ENCODE measurements at places on chromosomes 5 and 9. TPM values are rescaled to one million over a fixed set of nuclear protein-coding genes. Genes with fewer than 3 reads are reported as not detected.
A peak's percentile ranks its signal among the peaks of the same experiment; 100 is the strongest.

DNA sequence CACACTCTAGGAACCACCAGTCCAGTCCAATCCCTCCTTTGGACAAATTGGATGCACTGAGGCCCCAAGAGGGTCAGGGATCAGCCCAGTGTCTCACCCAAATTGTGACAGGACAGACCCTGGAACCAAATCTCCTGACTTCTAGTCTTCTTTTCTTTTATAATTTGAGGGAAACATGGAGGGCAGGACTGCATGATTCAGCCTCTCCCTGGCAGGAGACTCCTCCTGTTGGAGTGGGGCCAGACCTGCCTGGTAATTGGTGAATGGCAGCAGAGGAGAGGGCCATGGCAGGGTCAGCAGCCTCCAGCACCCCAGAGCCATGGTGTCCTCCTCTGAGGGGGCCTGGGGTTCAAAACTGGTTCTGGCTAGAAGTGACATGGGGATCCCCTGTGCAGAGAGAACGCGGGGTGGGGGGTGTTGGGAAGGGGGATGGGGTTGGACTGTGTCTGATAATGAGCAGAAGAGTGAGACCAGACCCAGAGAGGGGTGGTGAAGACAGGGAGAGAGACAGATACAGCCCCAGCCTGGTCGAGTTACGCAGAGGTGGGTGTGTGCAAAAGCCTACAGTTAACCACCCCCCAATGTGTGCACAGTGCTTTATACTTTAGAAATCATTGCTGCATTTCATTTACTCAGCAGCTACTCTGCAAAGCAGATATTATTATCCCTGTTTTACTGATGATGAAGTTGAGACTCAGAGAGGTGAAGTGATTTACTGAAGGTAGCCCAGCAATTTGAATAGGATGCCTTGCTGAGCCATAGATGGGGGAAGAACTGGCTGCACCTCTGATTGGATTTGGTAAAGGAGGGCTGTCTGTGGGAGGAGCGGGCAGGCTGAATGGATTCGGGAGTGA lies 3.8 kb upstream of the SYNPO start:
- peak; percentile 76 for DNase-seq

DNA sequence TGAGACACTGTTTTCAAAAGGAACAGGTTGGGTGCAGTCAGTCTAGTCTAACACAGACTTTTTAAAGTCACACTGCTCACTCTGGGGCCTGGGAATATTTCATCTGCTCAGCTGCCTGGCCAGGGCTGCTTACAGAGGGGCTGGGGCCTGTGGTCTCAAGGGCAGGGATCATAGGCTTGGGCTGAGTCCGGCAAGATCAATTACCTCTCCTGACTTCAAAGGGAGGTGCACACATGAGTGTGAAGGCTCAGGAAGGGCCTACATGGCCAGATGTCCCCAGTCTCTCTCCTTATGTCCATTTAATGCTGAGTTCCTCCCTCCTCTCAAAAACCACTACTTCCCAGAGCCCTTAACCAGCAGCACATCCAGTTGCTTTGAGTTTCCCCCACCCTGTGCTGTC lies 247.2 kb downstream of the HSPA4 start:
- no peak for DNase-seq

GRCh38 chr9:120284821-120285220 lies 295.1 kb downstream of the CDK5RAP2 start:
- no peak for DNase-seq

- DNase-seq: no peak
These were observed 70.3 kb upstream of the BASP1 start for GRCh38 chr5:17147170-17147569.

DNA sequence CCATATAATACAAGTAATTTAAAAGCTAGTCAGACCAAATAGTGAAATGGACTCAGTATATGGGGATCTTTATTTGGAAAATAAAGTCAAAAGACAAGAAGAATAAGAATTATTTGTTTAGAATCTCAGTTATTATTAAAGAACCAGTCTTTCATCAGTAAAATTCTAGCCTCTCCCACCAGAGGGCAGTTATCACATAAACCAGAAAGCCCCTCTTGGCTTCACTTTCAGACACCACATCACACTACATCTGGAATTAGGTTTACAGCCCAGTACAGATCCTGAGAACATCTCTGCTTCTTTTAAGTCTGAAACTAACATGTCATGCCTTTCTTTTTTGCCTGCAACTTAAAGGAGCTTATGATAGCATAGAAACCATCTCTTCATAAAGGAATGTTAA lies 12.2 kb upstream of the HSPB3 start:
- peak; percentile 69 for DNase-seq

- no peak for DNase-seq
These were observed 18.6 kb upstream of the TJP2 start for GRCh38 chr9:69155341-69156030.

Gene AMBP
- not detected for total RNA-seq

Gene DNAJC18
- total RNA-seq: 10.1 TPM

Gene CCL27
- 0.77 TPM for total RNA-seq

Gene EGFL7
- total RNA-seq: 82.9 TPM

Gene FOXD4L6
- not detected for total RNA-seq

Gene ADAMTS13
- total RNA-seq: 12.2 TPM

Gene OR1L8
- not detected for total RNA-seq

Gene PDZD2
- 1.9 TPM for total RNA-seq
